T-helper 17 cell (primary cell): ENCODE measurements at places on chromosomes 7 and 10. TPM values are rescaled to one million over a fixed set of nuclear protein-coding genes. Genes with fewer than 3 reads are reported as not detected.

- no peak for DNase-seq
These were observed 316.1 kb downstream of the ADRA2A start for GRCh38 chr10:111392910-111393309.

The CPN1 gene
- total RNA-seq, result not detected

The ANKMY2 gene
- 6.9 TPM for total RNA-seq

DNA sequence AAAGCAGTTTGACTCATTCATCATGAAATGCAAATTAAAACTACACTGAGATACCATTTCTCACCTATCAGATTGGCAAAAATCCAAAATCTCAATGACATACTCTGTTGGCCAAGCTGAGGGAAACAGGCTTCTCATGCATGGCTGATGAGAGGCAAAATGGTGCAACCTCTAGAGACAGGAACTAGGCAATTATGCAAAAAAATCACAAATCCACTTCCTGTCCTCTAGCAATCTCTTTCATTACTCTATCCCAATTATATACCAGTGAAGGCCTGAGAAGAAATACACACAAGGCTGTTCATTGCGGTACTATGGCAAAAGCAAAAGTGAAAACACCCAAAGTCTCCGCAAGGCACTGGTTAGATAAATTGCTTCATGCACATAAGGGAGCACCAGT is 25.9 kb upstream of the PTPRN2 start:
- no peak for DNase-seq

The EGR2 gene
- total RNA-seq, result 3.1 TPM

GRCh38 chr7:87934699-87935383 is 790 bp downstream of the ADAM22 start:
- no peak for DNase-seq

The DPYSL4 gene
- 3.3 TPM for total RNA-seq

The TRRAP gene
- 70.1 TPM for total RNA-seq

DNA sequence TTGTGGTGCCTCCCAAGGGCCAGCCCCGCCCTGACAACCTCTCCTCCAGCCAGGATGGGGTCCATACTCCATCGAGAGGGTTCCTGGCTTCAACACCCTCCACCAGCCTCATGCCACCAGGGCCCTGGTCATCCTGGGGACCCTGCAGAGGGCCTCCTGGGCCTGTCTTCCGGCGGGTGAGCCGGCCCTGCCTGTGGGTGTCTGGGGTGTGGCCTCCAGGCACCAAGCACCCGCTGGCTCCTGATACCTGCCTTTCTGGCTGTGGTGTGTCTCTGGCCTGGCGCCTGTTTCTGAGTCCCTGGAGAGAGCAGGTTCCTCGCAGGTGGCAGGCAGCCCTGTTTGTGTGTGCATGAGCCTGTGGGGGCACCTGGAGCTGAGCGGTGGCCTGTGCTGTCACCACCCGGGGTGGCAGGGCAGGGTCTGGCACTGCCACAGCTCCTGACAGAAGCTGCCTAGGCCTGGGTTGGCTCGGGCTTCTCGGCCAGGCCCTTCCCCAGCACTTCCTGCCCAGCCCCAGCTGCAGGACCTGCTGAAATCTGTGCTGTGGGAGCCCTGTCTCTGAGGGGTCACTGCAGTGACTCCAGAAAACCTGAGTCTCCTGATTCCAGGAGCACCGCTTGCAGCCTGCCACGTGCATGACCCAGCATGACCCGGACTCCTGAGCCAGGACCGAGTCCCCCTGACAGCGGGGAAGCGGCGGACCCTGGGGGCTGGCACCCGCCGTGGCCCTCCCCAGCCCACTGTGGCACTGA is 18.4 kb downstream of the ADAM8 start:
- DNase-seq, result no peak

GRCh38 chr7:110308791-110309190 is 782.1 kb upstream of the LRRN3 start:
- DNase-seq, result no peak

GRCh38 chr10:26454891-26455290 is 16.8 kb downstream of the APBB1IP start:
- no peak for DNase-seq

DNA sequence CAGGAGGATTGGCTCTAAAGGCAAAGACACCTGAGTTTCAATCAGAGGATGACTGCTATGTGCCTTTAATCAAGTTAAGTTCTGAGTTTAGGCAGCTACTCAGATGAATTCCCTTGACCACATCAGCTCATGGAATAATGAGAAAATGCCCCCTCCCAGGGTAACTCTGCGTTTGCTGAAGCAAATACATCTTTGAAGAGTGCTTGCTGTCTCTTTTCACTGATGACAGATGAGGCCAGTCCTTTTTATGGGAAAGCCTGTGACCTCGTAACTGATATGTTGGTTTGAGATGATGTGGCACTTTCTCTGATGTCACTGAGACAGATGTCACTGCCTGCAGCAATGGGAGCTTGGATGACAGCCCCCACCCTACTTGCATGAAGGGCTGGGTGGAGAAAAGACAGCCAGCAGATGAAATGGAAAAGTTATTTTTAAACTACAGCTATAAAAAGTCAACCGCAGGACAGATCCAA is 43.7 kb upstream of the DGKI start:
- no peak for DNase-seq

GRCh38 chr7:108057951-108058481 is 55.1 kb upstream of the LAMB1 start:
- DNase-seq, result no peak

The CYP2W1 gene
- not detected for total RNA-seq

GRCh38 chr10:8439040-8439439 is 384.6 kb downstream of the GATA3 start:
- no peak for DNase-seq

- DNase-seq, result no peak
These were observed 12.2 kb downstream of the PLAC9 start for GRCh38 chr10:80144696-80145131.

DNA sequence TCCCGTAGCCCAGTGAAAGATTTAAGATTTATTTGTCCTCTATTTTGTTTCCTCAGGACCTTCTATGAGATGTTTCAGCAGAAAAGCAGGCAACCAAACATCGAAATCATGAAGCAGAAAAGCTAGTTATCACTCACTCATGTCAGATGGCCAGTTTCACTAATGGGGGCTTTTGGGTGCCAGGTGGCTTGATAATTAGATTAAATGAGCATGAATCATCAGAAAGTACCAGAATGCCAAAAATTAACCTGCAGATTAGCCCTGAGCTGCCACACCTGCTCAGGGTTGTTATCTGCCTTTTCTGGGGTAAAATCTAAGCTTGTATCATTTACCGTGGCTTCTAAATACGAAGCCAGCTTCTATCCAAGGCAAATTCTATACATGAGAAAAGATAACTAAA is 1017.5 kb downstream of the XPNPEP1 start:
- no peak for DNase-seq

The GARIN1A gene
- 0.80 TPM for total RNA-seq

- no peak for DNase-seq
These were observed 173.6 kb upstream of the CACNA2D1 start for GRCh38 chr7:82617156-82617555.

- no peak for DNase-seq
These were observed 196.0 kb upstream of the C7orf33 start for GRCh38 chr7:148394582-148394981.
